Effector memory CD4-positive, alpha-beta T cell (primary cell): ENCODE measurements at places on chromosomes 5 and 9.

- DNase-seq: no peak
Measured at GRCh38 chr9:37919246-37919955, 15.5 kb upstream of the SLC25A51 start.

GRCh38 chr5:35164860-35165542 lies 65.3 kb downstream of the PRLR start:
- DNase-seq: no peak

DNA sequence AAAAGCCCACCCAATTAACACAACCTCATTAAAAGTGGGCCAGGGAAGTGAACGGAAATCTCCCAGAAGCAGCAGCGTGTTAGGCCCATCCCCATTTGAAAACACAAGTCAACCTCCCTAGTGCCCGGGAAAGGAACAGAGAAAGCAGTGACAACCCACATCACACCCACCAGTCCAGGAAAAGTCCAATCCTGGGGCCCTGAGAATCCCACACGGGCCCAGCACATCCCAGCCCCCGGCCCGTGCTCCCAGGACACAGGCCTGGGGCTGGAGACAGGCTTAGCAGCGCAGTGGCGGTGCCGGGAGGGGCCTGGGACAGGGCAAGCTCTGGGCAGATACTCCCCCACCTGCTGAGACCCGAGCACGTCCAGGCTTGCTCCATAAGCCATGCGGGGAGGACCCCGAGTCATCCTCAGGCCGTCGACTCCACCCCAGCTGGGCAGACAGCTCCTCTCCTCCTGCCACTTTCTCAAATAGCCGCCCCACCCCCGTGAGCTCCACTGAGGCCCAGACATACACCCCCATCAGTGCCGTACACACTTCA lies 101.0 kb downstream of the KCNT1 start:
- DNase-seq: no peak

DNA sequence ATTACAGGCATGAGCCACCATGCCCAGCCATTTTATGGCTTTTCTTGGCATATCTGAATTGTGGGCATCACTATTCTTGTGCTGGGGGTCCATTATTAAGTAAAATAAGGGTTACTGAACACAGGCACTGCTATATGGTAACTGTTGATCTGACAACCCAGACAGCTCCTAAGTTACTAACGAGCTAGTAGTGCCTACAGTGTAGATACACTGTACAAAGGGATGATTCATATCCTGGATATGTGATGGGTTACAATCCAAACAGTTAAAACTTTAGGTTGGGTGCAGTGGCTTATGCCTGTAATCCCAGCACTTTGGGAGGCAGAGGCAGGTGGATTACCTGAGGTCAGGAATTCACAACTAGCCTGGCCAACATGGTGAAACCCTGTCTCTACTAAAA lies 4.3 kb downstream of the CD14 start:
- no peak for DNase-seq

GRCh38 chr9:106880081-106880480 lies 17.1 kb downstream of the ZNF462 start:
- no peak for DNase-seq

DNA sequence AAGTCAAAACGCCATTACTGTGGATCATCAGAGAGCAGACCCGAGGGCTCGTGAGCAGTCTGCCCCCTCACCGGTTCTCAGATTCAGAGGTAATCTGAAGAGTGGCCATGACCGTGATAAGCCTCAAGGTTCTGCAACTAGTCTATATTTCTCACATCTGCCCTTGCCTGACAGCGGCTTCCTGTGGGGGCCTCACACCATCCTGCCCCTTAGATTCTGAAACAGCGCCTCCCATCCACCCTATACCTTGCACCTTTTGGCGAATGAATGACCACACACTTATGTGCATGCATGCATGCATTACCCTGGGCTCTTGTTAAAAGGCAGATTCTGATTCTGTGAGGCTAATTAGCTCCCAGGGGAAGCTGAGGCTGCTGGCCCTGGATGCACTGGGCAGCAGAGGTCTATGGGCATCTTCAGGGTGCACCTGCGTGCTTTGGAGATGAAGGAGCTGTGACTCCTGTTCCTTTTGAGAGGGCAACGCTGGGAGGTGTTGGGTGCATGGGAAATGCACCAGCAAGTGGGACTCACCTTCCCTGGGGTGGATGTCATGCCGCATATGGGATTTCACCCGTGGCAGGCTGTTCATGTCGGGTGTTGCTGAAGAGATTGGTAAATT lies 7.8 kb upstream of the GADD45G start:
- DNase-seq: no peak

- DNase-seq: no peak
Measured at GRCh38 chr9:89309608-89310474, 1.2 kb upstream of the CKS2 start.

GRCh38 chr5:12016159-12016746 lies 112.0 kb upstream of the CTNND2 start:
- no peak for DNase-seq

DNA sequence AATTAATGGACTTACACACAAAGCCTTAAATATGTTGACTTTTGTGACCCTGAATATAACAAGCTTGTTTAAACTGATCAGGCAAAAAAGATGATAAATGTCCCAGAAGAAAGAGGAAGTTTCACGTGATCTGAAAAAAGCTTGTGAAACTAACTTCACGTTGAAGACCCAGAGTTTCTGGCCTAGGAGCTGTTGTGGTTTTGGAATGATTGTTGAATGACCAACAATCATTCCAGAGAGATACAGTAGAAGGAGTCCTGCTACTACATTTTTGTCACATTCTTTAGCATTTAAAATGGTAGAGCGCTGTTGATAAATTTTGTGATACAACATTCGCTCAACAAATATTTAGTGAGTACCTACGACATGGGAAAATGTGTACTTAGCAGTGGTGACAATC lies 143.1 kb upstream of the FBN2 start:
- DNase-seq: no peak

DNA sequence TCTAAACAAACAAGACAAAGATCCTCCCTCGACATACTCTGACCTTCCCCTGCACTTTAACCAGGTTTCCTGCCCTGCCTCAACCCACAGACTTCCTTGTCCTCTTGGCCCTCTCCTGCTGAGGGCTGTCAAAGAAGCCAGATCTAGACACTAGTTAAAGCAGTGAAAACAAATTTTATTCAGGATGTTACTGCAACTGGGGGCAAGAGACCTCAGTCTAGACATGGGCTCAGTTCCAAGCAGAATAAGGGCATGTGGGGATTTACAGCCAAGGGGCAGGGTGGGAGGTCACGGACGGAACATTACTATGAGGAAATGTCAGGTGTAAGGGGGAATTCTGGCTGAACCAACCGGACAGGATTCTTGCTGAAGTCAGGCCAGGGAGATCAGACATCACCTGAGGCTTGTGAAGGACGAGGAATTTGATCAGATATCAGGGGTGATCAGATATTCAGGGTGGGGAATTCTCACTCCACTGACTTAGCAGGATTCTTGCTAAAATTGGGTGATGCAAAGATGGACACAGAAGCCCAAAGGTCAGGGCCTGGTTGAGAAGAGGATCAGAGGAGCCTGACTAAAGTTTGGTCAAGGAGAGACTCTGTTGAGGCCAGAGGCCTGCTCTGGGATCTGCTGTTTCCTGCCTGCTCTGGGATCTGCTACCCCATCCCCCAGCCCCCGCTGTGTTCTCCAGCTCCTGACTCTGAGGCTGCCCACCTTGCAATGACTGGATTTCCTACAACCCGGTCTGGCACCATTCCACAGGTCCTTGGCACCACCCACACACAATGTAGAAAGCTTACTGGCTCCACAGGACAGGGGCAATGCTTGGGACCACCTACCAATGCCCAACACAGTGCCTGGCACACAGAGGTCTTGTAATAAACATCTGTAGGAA lies 21.5 kb downstream of the GABBR2 start:
- DNase-seq: no peak

- no peak for DNase-seq
Measured at GRCh38 chr5:37858250-37858649, 18.4 kb upstream of the GDNF start.

DNA sequence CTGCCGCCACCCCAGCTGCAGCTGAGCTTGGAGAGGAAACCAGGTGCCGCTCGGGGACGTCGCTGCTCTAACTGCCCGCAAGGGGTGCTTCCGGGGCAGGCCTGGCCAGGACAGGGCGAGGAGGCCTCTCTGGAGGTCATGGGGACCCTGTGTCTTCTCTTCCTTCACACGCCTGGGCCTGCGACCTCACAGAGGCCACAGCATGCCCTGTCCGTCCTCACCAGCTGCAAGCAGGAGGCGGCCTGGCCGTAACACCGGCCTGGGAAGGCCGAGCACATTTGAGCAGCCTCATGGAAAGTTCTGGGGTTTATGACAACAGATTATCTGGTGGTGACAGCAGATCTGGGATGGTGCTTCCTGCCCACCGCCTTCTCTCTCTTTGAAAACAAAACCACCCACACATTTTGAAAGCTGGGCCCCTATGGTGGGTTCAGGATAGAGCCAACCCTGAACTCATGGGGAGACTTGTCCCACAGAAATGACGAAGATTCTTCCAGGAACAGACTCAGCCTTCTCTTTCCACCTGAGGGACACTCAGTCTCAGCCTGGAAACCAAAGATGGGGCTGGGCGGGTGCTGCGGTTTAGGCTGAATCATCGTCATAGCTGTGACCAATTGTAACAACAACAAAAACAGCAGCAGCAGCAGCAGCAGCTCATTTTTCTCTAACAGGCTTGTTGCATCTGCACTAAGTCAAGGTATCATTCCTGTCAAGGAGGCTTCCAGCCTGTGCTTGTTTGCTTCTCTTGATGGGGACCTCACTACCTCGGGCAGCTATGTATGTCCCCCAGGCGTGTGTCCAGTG lies 99.6 kb upstream of the RAPGEF1 start:
- DNase-seq: peak; percentile 48

- no peak for DNase-seq
Measured at GRCh38 chr5:91378752-91379211, 4.3 kb downstream of the ARRDC3 start.

- DNase-seq: no peak
Measured at GRCh38 chr5:93088592-93089389, 492.2 kb downstream of the NR2F1-AS1 start.

DNA sequence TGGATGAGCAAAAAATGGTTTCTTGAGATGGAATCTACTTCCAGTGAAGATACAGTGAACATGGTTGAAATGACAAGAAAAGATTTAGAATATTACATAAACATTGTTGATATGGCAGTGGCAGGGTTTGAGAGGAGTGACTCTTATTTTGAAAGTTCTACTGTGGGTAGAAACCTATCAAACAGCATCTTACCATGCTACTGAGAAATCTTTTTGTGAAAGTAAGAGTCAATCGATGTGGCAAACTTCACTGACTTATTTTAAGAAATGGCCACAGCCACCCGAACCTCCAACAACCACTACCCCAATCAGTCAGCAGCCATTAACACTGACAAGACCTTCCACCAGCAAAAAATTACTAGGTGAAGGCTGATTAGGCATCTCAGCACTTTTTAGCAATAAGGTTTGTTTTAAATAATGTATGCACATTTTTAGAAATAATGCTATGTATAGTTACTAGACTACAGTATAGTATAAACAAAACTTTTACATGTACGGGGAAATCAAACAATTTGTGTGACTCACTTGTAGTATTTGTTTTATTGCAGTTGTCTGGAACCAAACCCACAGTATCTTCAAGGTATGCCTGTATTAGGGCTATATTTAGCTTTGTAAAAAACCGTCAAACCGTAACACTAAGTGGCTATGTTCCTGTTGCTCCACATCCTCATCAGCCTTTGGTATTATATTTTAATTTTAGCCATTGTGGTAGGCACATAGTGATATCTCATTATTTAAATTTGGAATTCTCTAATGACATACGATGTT lies 30.6 kb upstream of the ADAMTS6 start:
- DNase-seq: no peak

DNA sequence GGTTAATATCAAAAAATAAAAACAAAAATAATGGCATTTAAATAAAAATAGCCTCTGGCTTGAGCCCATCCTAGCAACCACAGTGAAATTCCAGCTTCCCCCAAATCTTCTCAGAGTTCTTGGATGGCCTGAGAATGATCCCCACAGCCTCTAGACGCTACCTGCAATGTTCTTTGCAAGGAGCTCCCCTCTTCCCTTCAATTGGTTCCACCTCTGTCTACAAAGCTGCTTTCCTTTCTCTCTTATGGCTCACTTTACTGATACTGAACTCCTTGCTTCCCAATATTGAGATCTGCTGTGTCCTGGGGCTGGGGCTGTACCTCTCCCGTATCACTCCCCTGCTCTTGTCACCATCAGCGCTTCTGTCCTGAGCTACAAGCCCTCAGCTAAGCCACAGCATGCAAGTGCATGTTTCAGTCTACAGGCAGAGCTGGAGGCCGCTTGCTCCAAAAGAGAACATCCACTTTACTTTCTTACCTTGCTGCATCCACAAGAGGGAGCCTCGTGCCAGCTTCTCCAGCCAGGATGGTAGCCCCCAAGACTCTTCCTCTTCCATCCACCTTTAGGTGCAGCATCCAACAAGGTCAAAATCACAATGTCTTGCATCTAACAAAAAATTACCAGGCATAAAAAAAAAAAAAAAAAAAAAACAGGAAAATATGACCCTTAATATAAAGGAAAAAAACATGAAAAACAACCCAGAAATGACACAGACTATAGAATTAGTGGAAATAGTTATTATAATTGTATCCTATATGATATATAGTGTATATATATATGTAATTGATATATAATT lies 57.4 kb upstream of the PRSS3 start:
- DNase-seq: no peak

GRCh38 chr9:30519756-30520155 lies 1864.7 kb upstream of the ACO1 start:
- DNase-seq: no peak

GRCh38 chr5:75922480-75922879 lies 160.7 kb upstream of the SV2C start:
- DNase-seq: no peak

GRCh38 chr5:150651382-150651781 lies 9.7 kb upstream of the MYOZ3 start:
- DNase-seq: no peak

DNA sequence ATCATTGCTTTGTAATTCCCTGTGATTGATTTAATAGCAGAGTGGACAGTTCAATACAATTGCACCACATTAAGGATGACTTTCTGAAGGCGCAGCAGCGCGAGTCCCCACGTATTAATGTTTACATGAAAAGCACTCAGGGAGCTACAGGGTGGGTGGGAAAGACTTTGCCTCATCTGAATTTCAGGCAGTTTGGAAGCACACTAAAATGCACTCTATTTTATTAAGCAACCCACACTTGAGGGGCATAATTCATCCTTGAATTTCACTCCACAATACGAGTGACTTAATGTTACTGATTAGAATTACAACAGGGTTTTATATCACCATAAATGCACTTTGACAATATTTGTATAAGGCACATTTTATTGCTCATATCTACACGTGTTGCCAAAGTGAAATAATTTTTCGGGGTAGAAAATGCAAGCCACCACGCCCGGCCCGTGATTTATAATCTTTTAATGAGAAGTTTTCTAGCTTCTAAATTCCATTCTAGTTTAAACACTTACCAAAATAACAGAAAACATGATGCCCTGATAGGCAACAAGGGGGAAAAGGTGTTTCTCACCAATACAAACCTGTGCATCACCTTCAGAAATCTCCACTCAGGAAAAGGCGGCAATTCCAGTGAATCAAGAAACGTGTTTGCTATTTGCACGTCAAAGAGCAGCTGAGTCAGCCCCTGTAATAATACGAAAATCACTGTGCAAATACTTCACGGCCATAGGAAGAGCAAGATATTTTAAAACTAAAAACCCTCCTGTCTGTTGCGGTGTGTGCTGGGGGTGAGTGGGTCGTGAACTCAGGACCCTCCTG lies 40.5 kb downstream of the IRX4 start:
- no peak for DNase-seq
